ENCODE measurements at places on chromosomes 7 and 10. TPM values are rescaled to one million over a fixed set of nuclear protein-coding genes. Genes with fewer than 3 reads are reported as not detected.

Gene CPA2
- total RNA-seq, result not detected

Gene HGF
- total RNA-seq, result not detected

Gene DLX6
- total RNA-seq, result not detected

Gene LIPF
- not detected for total RNA-seq

Gene IGFBP1
- not detected for total RNA-seq

Gene ADRA2A
- not detected for total RNA-seq

Gene ZNHIT1
- total RNA-seq, result 31.2 TPM

Gene SEMA3C
- not detected for total RNA-seq

Gene INPP5F
- total RNA-seq, result 8.5 TPM

Gene TMEM178B
- not detected for total RNA-seq

Gene PDIA4
- 44.8 TPM for total RNA-seq

Gene FGF8
- total RNA-seq, result not detected

Gene TMEM236
- total RNA-seq, result 0.36 TPM

Gene EZH2
- 9.8 TPM for total RNA-seq

Gene TMEM176A
- total RNA-seq, result not detected

Gene ANKMY2
- total RNA-seq, result 13.6 TPM

Gene GPR26
- total RNA-seq, result not detected

Gene GTPBP4
- total RNA-seq, result 67.7 TPM

Gene HYAL4
- total RNA-seq, result not detected

Gene NME8
- not detected for total RNA-seq
